Coronary artery (tissue), 2 donors: ENCODE measurements at places on chromosomes 12 and 14.
A peak's percentile ranks its signal among the peaks of the same experiment; 100 is the strongest.

DNA sequence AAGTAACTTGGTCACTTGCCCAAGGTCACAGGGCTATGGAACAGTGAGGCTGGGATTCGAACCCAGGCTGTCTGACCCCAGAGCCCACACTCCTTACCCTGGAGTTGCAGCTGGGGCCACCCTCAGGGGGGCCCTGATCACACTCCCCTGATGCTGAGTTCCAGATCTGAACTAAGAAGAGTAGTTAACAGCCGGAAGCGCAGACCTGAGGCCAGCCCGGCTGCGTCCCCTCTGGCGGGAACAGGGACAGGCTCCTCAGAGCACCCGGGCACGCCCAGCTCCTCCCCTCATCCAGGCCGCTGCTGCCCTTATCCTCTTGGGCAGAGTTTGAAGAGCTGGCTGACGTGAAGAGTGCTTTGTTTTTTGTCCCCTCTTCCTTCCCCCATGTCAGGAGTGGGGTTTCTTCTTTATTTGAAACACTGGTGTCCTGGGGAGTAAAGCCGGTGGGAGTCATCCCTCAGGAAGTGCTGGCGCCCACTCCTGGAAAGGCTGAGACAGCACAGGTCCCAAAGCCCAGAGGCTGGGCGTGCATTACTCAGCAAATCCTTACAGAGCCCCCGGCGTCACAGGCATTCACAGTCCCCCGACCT, 8.7 kb downstream of the PHB2 start:
- peak; percentile 80 for DNase-seq

DNA sequence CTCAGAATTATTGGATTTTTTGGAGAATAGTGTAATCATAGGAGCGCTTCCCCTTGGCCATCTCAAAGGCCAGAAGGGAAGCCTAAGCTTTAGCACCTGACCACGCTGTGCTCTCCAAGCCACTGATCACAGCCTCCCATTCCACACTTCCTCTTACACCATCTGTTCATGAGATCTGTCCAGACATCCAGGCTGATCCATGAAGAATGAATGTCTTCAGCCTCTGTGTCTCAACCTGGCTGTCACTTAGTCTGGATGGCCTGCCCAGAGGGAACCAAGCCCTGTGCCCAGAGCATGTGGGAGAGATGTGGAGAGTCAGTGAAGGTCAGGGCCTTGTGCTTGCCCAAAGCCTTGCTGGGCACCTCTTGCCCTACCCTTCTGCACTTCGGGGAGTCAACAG, 40.5 kb downstream of the TSPAN11 start:
- no peak for DNase-seq

DNA sequence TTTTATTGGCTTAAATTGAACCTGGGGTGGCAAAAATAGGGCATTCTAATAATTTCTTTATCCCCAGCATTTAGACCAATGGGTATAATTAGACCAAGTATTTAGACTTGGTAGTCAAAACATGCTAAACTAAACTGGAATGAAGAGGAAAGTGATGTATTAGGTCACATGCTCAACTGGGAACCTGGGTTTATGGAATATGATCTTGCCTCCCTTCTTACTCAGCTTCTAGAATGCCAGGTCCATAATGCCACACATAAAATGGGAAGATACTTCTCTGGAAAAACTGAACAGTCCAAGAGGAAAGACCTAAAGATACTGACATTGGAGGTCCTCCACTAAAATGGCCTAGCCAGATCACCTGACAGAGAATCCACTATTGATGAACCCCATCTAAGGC, 6.2 kb upstream of the BIN2 start:
- no peak for DNase-seq

GRCh38 chr12:124175704-124176103, 119.2 kb upstream of the RFLNA start:
- no peak for DNase-seq

DNA sequence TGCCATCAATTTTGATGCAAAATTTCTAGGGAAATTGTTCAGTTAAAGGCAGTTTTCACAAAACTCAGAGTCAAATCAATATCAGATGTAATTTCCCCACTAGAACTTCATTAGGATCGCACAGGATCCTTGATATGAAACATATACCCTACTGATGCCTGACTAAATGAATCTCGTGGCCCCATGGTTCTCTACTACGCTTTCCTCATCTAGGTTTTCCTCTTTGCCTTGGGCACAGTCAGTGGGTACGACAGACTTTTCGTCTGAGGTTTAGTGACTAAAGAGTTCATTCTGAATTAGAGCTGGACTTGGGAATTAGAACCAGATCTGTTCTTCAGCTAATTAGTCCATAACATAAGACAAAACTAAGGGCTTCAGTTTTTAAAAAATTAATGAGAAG, 42.5 kb upstream of the GNPNAT1 start:
- DNase-seq, result no peak

DNA sequence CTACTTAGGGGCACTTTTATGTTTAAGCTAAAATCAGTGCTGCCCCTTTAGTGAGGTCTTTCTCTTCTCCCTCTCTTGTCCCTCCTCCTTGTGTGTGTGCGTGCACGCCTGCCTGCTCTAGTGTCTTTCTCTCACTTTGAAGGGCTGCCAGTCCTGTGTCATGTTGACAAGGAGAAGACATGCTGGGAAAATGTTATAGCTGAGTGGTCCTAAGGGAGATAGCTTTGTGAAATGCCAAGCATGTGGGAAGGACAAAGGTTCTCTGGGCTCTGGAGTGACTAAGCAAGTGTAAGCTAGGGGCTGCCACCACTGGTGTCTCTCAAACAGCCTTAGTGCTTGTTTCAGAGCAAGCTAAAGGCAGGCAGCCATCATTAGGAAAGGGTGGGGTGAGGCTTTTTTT, 108.4 kb downstream of the EMP1 start:
- DNase-seq, result no peak

- no peak for DNase-seq
Observed at GRCh38 chr12:68011882-68012207, 22.6 kb downstream of the IFNG-AS1 start.

DNA sequence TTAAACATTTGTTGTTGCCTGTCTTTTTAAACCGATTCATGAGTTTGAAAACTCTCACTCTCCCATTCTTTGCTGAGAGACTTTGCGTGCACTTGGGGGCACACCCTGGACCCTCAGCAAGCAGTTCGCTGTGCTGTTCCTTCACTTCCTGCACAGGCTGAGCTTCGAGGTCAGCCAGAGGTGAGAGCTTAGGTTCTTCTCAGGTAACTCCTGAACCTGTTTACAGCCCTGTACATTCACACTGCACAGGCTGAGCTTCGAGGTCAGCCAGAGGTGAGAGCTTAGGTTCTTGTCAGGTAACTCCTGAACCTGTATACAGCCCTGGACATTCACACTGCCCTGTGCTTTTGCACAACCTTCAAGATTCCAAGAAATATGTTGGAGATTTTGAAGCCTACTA, 9.8 kb upstream of the CLECL1 start:
- DNase-seq, result no peak

GRCh38 chr12:92486443-92487137, 216.2 kb upstream of the PLEKHG7 start:
- DNase-seq, result no peak

DNA sequence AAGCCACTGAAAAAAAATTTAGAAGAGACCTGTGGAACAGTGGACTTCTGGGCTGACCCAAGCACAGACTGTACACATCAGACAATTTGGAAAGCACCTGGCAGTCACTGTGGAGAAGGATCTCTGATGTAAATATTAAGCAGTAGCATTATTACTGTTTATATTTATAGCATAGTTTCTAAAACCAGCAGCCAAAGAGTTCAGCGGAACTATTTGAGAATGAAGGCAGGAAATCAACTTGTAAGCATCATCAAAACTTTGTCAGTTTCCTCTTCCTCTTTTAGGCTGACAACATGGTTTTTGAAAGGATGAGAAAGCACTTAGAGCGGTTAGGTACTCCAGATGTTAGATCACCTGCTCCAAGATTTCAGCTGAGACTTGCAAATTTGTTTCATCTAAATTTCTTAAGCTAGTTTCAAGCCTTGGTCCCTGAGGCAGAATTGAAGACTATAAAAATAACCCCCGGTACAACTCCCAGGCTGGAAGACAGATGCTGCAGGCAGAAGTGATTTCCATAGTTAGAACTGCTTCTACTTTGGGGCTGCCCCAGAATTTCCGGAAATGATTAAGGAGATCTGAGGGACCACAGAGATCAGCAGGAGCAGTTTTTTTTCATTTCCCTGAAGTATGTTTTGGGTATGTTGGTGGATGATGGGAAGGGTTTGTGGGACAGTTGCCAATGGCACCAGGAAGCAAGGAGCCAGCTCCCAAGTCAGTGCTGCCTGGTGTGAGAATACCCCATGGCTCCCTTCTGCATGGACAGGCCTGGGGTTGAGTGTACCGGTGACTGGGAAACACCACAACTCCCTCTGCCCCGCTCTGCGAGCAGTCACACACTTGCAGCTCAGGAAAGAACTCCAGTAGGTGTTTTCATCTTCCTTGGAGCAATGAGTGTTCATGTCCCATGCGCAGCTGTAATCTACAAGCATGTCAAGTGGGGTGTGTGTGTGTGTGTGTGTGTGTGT, 354.5 kb downstream of the NUAK1 start:
- DNase-seq, result no peak

GRCh38 chr12:106918746-106919145, 37.0 kb upstream of the TMEM263 start:
- DNase-seq, result no peak

- no peak for DNase-seq
Observed at GRCh38 chr14:61171727-61172126, 109.4 kb downstream of the TMEM30B start.

- no peak for DNase-seq
Observed at GRCh38 chr14:61429316-61429715, 107.9 kb downstream of the PRKCH start.

DNA sequence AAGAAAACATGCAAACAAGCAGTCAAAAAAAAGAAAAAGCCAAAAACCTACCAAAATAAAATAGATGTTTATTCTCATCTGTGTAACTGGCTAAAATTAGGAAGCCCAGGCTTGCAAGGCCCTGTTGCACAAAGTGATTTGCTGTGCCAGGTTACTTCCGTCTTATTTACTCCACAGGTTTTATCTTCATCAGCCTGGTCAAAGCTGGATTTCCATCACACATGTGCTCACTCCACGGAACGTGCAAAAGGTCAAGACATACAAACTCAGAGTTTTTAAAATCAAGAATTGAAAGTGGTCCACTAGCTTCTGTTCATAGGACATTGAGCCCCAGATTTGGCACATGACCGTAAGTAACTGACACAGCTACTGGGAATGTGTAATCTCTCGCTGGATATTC, 14.8 kb downstream of the KCNJ8 start:
- DNase-seq, result no peak

- no peak for DNase-seq
Observed at GRCh38 chr14:36585100-36585499, 2.7 kb upstream of the NKX2-8 start.

GRCh38 chr14:77989441-77989991, 180.7 kb upstream of the NRXN3 start:
- DNase-seq, result no peak

GRCh38 chr12:16150276-16150675, 127.2 kb downstream of the SLC15A5 start:
- no peak for DNase-seq

DNA sequence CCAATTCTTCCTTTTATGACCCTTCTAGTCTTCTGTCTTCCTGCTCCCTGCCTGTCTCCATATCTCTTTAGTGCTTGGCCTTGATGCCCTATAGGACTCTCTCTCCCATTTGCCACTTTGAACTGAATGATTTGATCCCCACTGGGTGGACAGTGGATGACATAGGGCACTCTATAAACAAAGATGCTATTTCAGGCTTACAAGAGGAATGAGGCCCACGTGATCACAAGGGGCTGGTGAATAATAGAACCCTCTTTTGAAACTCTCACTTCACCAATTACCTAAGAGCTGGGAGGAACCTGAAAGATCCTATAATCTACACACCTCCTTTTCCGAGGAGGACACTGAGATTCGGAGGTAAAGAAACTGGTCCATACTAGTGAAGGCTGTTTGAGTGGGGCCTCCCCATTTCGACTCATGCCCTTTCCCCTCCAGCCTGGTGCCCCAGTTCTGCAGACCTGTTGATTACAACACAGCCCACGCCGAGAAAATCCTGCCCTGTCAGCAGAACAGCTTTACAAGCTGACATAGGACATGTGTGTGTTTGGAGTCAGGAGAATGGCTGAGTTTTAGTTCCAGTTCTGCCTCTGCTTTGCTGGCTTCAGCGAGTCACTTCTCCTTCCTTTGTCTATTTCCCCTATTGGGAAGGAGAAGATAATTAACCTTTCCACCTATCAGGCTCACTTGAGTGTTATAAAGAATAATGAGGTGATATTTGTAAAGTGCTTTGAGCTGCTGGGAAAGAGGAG, 400.3 kb downstream of the ZFP36L1 start:
- DNase-seq, result no peak

GRCh38 chr12:132571598-132571997, 38.8 kb downstream of the LRCOL1 start:
- no peak for DNase-seq

GRCh38 chr12:113271466-113271852, 50.2 kb downstream of the TPCN1 start:
- no peak for DNase-seq

- DNase-seq, result no peak
Observed at GRCh38 chr12:43028826-43029225, 439.3 kb upstream of the PRICKLE1 start.

DNA sequence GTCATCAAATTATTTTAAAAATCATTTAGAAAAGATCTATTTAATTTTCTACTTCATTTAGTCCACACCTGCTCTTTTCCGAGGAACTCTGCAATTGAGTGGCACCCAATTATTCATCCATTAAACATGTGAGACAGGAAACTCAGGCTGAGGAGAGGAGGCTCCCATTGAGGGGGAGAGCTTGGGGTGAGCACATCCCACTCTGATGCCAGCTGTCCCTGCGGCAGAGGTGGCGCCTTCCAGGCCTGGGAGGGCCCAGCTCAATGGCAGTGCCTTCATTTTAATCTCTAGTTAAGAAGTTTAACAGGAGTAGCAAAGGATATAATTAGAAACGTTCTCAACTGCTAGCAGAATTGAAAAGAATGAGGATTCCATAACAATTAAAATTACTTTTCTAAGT, 92.0 kb downstream of the ITPR2 start:
- no peak for DNase-seq

GRCh38 chr14:70009961-70010360, 130.7 kb downstream of the SMOC1 start:
- no peak for DNase-seq

- no peak for DNase-seq
Observed at GRCh38 chr14:95701846-95702221, 12.1 kb downstream of the TCL1A start.

GRCh38 chr12:7645395-7646177, 20.1 kb downstream of the APOBEC1 start:
- no peak for DNase-seq
